ENCODE measurements at places on chromosomes 16 and 17.

- no peak for DNase-seq
Observed at GRCh38 chr17:7324438-7324779, 4.7 kb downstream of the NEURL4 start.

- no peak for DNase-seq
Observed at GRCh38 chr17:17424552-17424951, 52.2 kb upstream of the MED9 start.

- DNase-seq, result peak; percentile 35
Observed at GRCh38 chr17:28896884-28897768, at the start of gene FLOT2. TSS of gene FLOT2 (minus strand) at chr17:28897733. CDS start at chr17:28897574, 159 bp downstream.

GRCh38 chr16:67934306-67935100 is 2.1 kb downstream of the PSMB10 start:
- DNase-seq, result no peak

GRCh38 chr17:66725956-66726355 is 109.0 kb upstream of the CACNG5 start:
- DNase-seq, result no peak
